ENCODE measurements at places on chromosomes 2 and 18.

DNA sequence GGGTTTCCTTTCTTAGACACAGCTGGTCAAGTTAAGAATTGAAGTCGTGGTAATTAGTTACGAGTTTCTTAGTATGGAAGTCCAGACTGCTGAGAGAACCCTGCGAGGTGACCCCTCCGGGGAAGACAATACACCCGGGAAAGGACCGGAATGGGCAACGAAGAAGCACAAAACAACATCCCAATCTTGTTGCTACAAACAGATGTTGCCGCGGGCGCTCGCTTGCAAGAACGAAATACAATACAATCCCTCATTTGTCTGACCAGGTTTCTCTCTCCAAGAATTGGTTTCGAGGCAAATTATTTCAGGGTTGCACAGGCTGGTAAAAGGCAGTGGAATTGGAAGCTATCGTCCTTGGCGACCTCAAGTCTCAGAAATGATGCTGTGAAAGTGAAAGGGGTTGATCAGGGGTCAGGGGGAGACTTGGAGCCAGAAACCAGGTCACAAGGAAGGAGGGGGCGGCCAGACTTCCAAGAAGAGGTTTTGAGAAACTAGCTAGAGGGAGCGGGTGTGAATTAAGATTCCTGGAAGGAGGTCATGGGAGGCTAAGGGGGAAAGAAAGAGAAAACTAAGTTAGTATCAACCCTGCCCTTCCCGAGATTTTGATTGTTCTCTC, 401.9 kb downstream of the HRH4 start:
- no peak for DNase-seq

- DNase-seq, result no peak
Measured at GRCh38 chr2:86241611-86242010, 42.4 kb downstream of the MRPL35 start.

GRCh38 chr2:220224691-220225543, 597.5 kb downstream of the SLC4A3 start:
- DNase-seq, result no peak

DNA sequence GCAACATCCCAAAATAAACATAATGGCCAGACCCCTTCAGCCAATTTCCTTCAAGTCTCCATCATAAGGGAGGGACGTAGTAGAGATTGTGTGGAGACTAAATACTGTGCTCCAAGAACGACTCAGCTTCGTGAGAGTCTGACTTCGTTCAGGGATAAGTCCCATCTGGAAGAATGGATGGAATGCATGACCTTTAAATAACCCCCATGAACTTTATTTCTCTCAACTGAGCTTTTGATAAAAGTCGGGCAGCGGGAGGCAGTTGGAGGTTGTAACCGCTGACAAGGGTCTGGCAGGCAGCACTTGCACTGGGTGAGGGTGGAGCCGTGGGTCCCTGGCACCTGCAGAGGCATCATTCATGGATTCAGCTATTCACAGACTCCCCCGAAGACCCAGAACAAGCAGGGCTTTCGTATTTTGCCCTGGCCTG, 115.9 kb downstream of the ZFP36L2 start:
- no peak for DNase-seq

- DNase-seq, result no peak
Measured at GRCh38 chr2:100539221-100539620, 23.6 kb upstream of the PDCL3 start.

GRCh38 chr2:207891086-207891844, 121.6 kb upstream of the FZD5 start:
- DNase-seq, result no peak

GRCh38 chr2:200747668-200748618, 63.8 kb upstream of the BZW1 start:
- DNase-seq, result no peak

GRCh38 chr2:214410918-214411554, at the start of gene VWC2L:
Gene VWC2L (plus strand): TSS chr2:214411054. CDS start chr2:214414194, 3,140 bp downstream.
- peak; percentile 79 for DNase-seq

GRCh38 chr2:183011743-183012142, 26.5 kb downstream of the NCKAP1 start:
- DNase-seq, result no peak

- DNase-seq, result no peak
Measured at GRCh38 chr2:207121784-207122183, 44.0 kb downstream of the KLF7 start.

- DNase-seq, result no peak
Measured at GRCh38 chr2:41321351-41321750, 726.5 kb upstream of the PKDCC start.

Measured in NCI-H1694 treated with DMSO at 0.1 percent for 48 hours (cell line).